COR-L47 (cell line): ENCODE measurements at places on chromosomes 12 and 14.
A peak's percentile ranks its signal among the peaks of the same experiment; 100 is the strongest.

DNA sequence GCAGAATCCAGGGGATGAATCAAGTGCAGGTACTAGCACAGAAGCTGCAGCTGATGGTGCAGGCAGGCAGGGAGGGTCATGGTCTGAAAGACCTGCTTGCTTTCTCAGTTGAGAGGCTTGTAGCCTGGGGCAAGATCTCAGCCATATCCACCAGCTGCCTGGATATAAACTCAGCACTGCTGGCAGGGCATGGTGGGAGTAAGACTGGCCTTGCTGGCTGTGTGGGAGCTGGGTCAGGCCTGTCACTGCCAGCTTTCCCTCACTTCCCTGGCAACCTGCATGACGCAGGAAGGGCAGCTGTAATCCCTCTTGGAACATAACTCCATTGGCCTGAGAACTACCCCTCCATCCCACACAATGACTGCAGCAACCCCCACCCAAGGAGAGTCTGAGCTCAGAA is 230.1 kb downstream of the ANO6 start:
- no peak for DNase-seq

GRCh38 chr12:5076761-5077160 is 33.1 kb downstream of the KCNA5 start:
- DNase-seq: no peak

DNA sequence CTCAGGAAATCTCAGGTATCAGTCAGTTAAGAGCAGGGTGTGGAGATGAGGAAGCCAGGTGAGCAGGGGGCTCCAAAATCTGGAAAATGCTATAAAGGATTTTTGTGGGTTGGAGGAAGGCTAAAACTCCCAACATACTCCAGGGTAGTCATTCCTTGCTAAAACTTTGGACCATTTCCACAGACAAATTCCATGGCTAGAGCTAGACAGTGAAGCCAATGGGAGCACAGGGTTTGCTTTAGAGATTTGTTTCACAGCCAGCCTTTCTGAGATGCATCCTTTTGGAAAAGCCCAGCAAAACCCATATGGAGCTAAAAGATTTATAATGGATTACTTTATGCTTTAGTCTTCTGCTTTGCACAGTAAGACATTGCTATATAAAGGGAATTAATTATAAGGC is 146.5 kb downstream of the SAMD4A start:
- no peak for DNase-seq

DNA sequence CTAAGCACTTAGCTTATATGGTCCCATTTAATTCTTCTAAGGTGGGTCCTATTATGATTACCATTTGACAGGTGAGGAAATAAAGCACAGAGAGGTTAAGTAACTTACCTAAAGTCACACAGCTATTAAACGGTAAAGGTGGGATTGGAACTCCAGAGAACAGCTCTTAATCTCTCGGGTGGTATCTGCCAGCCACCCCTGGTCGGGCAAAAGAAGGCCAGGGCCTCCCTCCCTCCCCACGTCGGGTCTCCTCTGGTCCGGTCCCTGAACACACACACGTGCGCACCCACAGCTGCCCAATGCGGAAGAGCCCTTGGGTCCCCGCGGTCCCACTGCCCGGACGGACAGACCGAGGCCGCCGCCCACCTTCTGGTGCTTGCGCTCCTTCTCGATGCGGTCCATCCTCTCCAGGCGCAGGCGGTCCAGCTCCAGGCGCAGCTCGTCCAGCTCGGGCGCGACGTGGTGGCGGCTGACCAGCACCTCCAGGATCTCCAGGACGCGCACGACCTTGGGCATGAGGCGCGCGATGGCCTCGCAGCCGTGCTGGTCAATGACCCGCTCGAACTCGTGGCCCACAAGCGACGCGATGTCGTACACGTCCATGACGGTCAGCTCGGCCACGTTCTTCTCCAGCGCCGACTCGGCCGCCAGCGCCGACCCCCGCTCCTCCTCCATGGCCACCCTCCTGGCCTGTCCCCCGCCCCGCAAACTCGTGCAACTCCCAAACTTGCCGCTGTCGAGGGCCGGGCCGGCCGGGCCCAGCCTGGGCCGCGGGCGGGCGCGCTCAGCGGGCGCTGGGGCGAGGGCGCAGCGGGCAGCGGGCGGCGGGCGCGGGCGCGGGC is 490 bp downstream of the RILPL1 start:
- DNase-seq: no peak

DNA sequence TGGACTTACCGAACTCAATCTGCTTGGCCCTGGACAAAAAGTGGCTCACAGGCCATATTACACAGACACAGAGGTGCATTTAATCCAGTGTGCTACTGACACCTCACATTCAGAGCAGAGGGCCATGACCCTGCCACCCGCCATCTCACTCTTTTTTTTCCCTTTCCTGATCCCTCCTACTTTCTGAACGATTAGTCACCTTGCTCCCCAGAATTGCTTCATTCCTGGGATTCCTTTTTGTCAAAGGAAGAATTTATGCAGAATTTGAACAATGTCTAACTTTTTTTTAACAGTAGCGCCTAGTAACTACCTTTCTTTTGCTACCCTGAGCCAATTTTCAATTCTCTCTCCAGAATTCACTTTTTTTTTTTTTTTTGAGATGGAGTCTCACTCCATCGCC is 4.6 kb downstream of the PKP2 start:
- DNase-seq: no peak

DNA sequence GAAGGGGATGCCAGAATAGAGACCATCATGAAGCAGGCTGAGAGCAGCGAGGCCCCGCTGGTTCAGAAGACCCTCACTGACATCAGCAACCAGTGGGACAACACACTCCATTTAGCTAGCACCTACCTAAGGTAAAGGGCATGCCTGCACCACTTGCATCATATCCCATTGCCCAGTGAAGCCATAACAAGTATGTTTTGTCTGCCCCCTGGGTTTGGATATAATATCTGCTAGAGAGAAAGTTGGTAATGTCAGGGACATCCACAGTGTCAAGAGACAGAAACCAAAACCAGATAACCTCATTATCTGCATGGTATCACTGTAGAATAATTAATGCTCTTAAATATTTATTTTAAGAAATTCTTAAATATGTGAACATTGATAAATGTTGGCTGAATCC is 173.8 kb downstream of the SYNE2 start:
- no peak for DNase-seq

- DNase-seq: no peak
Measured at GRCh38 chr12:121939186-121939585, 20.8 kb downstream of the CFAP251 start.

DNA sequence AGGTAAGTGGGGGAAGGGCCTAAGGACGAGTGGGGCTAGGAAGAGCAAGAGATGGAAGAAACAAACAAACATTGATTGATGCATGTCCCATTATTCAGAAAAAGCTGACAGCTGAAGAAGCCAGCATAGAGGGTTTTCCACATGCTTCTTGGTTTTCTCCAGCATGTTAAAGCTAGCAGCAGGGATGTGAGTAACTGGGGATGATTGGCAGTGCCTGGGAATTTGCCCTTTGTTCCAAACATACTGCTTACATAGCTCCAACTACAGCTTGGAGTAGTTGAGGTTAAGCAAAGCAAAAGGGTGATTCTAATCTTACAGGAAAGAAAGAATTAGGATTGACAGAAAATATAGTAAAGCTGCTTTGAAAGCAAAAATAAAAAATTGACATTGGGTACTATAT is 68.0 kb upstream of the IFNG-AS1 start:
- no peak for DNase-seq

DNA sequence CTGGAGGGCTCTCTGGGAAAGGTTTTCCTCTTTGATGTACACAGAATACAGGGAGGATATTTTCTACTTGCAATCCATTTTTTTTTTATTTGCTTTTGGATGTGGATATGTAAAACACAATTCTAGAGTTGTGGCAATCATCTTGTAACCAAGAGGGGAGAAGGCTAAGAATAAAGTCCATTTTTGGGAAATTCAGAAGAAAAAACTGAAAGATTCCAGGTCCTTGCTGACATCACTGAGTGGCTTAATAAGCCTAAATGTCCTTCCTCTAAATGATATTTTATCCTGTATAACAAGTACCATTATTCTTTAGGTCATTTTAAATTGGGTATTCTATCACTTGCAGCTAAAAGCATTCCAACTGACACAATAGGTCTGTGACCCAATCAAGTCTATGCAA is 64.0 kb downstream of the PPP1R12A start:
- DNase-seq: no peak

DNA sequence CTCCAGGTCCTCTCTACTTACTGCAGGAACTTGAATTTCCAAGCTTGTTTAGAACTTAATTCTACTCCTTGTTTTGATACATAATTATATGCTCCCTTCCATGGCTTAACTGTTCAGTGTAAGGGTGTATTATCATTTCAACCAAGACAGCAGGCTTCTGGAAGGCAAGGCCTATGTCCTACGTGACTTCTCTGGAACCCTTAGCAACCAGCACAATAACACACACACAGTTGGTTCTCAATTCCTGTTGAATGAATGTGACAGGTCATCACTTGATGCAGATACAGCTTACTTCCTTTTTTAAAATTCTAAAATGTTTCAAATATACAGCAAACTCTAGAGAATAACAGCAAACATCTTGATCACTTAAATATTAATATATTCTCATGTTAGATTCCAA is 77.7 kb upstream of the COCH start:
- no peak for DNase-seq

GRCh38 chr14:34398024-34398423 is 64.0 kb downstream of the SPTSSA start:
- no peak for DNase-seq

DNA sequence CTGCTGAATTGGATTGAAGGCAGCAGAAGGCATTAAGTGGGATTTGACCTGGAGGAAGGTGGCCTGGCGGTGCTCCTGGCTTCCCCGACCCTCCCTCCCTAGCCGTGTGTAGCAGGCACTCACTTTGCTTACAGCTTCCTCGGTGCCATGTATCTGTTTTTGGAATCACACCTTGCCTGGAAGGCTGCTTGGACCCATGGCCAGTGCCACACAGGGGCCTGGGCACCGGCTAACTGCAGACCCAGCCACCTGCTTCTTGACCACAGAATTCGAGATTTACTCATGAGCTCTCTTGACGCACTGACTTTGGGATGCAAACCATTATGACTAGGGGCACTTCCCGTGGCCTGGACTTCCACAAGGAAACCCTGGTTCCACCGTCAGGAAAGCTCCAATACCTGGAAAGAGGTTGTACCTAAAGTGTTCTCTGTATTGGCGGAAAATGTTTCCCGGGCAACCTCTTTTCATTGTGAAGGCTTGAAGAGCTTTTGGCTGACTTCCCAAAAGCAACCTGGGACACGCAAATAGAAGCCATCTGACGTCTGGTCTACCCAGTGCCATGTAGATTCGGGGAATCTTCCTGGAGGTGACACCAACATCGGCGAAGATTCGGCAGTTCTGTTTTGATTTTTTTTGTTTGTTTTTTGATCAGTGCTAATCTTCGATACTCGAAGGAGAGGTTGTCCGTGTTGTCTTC is 125.6 kb upstream of the RTL1 start:
- DNase-seq: peak; percentile 85

DNA sequence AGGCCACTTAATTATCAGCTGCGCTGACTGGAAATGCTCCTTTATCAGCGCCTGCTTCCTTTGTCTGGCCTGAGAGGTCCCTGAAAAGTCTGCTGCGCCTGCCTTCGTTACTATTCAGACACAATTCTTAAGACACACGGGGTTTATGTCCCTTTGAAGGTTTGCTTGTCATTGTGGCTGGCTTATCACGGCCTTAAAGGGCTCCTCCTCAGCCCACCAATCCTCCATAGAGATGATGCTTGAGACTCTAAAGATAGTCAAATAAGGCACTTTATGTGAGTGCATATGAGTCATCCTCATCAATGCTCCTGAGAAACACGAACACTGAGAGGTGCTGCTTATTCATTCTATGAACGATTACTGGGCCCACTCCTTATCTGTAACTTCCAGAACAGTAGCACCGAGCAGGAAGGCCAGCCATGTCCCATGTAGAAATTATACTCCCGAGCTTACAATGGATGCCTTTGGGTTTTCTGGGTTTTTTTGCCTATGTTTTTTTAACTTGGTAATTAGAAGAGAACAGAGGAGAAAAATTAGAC is 1268.2 kb upstream of the TMEM132C start:
- DNase-seq: no peak

DNA sequence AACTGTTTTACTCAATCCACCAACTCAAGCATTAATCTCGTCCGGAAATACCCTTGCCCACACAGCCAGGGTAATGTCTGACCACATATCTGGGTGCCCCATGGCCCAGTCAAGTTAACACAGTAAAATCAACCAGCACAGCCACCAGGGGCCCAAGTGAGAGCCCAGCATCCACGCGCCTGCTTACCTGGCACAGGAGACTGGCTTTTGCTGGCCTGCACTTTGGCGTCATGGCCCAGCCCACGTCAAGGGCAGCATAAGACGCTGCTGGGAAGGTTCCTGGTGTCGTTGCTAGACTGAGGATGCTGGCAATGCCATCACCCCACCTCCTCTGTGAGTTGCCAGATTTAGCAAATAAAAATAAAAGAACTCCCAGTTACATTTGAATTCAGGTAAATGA is 53.6 kb upstream of the BCL11B start:
- no peak for DNase-seq

DNA sequence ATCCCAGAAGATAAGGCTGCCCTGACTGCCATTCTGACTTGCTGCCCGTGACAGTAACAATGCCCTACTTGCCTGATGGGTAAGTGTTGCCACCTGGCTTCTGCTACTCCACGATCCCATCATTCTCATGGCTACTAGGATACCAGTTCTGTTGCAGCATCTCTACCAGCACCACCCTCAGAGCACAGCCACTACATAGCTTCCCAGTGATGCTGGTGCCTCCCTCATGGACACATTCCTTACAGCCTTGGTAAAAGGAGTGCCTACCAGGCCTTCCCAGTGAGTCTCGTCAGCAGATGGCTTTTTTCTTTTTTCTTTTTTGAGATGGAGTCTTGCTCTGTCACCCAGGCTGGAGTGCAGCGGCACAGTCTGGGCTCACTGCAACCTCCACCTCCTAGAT is 84.4 kb upstream of the CMKLR1 start:
- DNase-seq: no peak

- no peak for DNase-seq
Measured at GRCh38 chr12:123114304-123115083, 36.4 kb downstream of the PITPNM2 start.

- no peak for DNase-seq
Measured at GRCh38 chr12:44500423-44500822, 375.7 kb downstream of the NELL2 start.

- no peak for DNase-seq
Measured at GRCh38 chr12:23659131-23659530, 290.3 kb downstream of the SOX5 start.

DNA sequence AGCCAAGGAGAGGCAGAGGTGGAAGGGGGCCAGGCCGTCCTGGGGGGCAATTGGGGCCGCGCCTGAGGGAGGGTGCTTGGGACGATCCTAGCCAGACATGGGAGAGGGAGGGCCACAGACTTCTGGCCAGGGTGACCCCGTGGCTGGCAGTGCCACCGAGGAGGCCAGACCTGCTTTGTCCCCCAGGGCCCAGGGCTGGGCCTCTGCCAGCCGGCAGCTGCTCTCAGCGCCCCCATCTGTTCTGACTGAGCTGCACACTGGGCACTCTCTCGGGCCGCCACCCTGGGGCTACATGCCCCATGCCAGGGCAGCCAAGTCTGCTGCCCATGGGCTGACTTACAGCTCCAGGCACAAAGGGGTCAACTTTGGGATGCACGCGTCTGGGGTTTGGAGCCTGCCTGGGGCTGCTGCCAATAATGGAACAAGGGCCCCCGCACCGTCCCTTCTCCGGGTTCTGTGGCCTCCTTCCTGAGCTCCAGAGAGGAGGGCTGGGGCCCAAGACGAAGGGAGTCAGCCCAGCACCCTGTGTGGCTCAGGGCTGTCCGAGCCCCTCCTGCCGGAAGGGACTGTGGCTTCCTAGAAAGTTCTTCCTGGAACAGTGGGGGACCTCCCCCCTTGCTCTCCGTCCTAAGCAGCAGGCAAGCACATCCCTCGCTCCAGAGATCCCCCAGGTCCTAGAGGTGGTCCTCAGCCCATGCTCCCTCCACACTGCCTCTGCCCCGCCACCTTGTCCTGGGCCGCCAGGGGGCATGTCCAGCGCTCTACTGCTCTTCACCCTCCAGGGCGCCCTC is 1.1 kb downstream of the ADSS1 start:
- DNase-seq: no peak
